GM18507 (cell line): ENCODE measurements at places on chromosomes 4 and X.

DNA sequence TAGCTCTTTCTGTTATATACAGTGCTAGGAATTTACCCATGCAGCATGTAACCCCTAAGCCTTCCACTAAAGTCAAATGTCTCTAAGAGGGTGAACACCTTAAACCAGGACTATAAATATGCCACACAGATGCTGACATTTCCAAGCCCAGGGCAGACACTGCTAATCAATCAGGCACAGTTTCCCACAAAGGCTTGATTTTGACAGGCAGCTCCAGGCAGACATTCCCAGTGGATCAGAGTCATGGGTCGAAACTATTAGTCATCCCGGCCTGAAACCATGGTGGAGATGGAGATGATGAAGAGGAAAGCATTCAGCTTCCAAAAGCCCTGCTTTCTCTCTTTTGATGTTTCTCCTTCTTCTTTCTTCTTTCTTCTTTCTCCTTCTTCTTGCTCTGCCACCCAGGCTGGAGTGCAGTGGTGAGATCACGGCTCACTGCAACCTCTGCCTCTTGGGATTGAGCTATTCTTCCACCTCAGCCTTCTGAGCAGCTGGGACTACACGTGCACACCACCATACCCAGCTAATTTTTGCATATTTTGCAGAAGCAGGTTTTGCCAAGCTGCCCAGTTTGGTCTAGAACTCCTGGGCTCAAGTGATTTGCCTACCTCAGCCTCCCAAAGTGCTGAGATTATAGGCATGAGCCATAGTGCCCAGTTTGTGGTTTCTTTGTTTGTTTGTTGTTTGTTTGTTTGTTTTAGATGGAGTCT, 21.0 kb upstream of the SORCS2 start:
- no peak for DNase-seq

DNA sequence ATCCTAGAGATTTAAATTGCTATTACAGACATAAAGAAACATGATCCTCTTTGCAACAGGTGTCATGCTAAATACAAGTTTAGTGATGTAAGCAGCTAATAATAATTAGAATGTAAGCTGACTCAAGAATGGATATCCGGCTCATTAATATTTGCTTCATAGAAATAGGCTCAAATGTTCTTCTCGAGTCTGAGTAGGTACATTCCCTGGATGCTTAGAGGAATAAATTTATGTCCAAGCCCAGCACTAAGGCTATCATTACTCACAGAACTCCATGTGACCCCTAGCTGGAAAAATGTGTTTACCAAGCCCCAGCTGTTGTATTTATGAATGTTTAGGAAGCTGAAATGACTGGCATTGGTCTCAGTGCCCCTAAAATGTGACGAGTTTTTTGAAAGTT, 87.6 kb upstream of the TSPAN7 start:
- DNase-seq: no peak

DNA sequence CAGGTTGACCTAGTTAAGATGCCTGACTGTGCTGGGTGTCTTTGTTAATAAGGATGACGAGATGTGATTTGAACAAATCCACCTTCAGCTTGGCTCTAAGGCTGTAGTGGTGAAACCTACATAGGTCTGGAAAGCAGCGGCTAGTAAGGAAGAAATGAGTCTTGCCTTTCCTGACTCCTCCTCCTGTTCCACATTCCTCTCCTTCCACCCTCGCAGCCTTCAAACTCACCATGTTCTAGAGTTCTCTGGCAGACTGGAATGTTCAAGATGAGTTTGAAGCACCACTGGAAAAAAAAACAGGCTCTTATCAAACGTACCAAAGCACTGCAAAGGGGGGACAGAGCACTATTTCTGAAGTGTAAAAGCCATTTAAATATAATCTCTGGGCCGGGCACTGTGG, 395.4 kb downstream of the BMPR1B start:
- no peak for DNase-seq

GRCh38 chrX:108735679-108736508, 469 bp downstream of the IRS4 start:
- DNase-seq: no peak

DNA sequence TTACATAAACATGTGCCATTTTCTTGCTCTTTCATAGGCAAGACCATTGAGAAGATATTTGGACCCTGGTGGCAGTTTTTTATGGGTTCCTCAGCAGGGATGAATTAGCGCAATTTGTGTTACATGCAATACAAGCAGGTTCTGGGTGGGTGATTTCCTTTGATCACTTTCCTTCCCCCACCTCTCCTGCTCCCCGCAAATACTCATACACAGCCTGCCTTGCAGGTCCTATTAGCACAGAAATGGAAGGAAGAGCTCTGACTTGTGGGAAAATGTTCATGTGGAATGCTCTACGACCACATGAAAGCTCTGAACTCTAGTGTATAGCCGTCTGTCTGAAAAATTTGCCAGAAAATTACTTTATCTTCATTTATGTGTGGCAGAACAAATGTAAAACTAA, 361.0 kb upstream of the FAT1 start:
- no peak for DNase-seq

DNA sequence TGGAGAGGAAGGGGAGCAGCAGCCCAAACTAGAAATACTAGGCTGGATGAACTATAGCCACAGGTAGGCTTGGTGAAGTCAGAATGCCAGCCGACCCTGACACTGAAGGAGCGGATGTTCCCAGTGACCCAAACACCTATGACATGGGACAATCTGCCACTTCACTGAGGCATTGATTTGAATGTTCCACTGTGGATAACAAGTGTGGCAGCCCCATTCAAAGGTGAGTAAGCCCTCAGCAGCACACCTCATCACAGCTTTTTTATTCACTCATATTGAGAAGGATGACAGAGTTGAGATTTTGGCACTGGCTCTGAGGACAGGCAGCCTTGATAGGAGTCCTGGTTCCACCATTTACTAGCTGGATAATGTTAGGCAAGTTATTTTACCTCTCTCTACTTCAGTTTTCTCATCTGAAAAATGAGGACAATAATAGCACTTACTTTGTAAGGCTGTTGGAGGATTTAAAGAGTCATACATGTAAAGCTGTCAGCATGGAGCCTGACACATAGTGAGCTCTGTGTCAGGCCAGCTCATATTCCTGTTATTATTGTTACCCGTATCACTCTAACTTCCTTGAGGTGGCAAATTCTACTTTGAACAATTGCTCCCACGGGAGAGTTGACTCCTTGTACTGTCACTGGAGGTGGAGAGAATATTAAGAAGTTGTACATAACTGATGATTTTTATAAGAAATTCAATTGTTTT, 114.6 kb downstream of the RASL11B start:
- DNase-seq: no peak

- DNase-seq: no peak
Measured at GRCh38 chrX:21960569-21961541, 20.3 kb downstream of the SMS start.

DNA sequence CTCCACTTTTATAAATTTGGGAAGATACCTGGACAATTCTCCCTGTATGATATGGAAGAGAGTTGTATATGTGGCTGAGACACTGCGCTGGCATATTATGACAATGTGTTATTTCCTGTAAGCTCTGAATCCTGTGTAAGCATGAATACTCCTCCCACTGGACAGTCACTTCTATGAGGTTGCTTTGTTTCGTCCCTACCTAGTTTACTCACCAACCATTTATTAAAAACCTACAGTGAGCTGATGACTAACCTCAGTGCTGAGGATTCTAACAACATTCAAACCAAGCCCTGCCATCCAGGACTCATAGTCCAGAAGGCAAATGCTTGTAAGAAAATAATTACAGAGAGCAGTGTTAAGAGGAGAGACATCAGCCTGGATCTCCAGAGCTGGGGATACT, 1632.9 kb upstream of the TENM3 start:
- no peak for DNase-seq
